ENCODE measurements at places on chromosomes 16 and 17. TPM values are rescaled to one million over a fixed set of nuclear protein-coding genes. Genes with fewer than 3 reads are reported as not detected.
A peak's percentile ranks its signal among the peaks of the same experiment; 100 is the strongest.

SPECC1 gene
- 12.0 TPM for total RNA-seq

CLCN7 gene
- total RNA-seq: 35.0 TPM

GRCh38 chr17:7004398-7005253, 7.8 kb upstream of the RNASEK start:
- H3K27me3 ChIP-seq: no peaks in the 10 kb centered on the region
- peak; percentile 36 for DNase-seq
- peaks cover 68% of the 10 kb centered on the region for H3K36me3 ChIP-seq
- H3K4me3 ChIP-seq: no peak overlapping the region
- H3K27ac ChIP-seq: no peak overlapping the region

GRCh38 chr17:50428831-50429424, 2.9 kb downstream of the ACSF2 start:
- H3K4me1 ChIP-seq: peaks cover 35% of the 10 kb centered on the region
- no peaks in the 10 kb centered on the region for H3K36me3 ChIP-seq
- H3K27ac ChIP-seq: no peak overlapping the region
- no peaks in the 10 kb centered on the region for H3K27me3 ChIP-seq

DNA sequence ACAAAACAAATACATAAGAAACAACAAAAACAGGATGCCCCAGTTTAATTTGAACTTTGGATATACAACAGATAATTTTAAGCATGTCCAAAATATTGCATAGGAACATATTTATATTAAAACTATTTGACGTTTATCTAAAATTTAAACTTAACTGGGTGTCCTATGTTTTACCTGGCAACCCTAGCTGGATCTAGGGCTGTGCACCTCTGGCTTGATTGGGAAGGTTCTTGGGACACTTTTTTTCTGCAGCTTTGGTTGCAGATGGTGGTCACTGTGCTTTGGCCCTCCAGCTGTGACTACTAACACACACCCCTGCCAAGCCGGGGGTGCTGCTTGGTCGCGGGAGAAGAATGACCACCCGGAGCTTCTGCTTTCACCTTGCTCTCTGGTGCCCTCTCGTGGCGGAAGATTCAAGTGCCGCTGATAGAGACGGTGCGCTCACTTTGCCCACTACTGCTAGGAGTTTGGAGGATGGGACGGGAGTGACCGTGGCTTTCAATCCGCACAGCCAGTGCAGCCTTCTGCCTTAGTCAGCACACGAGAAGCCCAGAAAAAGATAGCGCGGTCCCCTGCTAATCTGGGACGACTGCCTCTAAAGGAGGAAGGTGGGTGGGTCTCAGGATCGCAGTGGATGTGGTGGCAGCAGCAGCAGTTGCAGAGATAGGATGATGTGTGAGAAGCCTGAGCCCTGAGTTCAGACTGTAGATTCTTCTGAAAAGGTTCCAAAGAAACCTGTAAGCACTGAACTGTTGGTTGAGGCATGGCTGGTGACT, 6.7 kb downstream of the SPACA3 start:
- H3K27me3 ChIP-seq: peaks cover 34% of the 10 kb centered on the region
- DNase-seq: peak; percentile 68
- no peaks in the 10 kb centered on the region for H3K36me3 ChIP-seq

DNA sequence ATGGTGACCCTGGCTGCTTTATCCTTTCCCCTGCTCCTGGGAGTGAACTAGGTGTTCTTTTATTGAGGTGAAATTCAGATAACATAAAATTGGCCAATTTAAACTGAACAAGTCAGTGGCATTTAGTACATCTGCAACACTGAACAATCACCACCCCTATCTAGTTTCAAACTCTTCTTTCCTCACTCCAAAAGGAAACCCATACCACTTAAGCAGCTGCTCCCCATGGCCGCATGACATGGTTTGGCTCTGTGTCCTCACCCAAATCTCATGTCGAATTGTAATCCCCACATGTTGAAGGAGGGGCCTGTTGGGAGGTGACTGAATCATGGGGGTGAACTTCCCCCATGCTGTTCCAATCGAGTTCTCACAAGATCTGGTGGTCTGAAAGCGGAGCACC, 154.1 kb downstream of the STX8 start:
- no peak for DNase-seq
- no peaks in the 10 kb centered on the region for H3K4me1 ChIP-seq
- no peak overlapping the region for H3K4me3 ChIP-seq
- no peaks in the 10 kb centered on the region for H3K27me3 ChIP-seq

DNA sequence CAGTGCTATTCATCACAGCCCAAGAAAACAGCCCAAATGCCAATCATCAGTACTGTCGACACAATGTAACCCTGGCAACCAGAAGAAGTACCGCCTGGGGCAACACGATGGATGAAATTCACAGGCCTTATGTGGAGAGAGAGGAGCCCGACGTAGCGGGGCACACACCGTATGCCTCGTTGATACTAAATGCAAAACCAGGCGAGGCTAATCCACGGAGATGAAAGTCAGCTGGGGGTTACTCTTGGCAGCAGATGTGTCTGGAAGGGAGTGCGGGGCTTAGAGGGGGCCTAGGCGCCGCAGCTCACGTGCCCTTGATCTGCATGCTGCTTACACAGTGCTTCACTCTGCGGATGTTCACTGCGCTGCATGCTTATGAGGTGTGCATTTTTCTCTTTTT, 29.8 kb downstream of the ITGAE start:
- no peaks in the 10 kb centered on the region for H3K36me3 ChIP-seq
- DNase-seq: no peak
- no peak overlapping the region for H3K27ac ChIP-seq

All from heart right ventricle (tissue), 16 donors.